ENCODE measurements at places on chromosomes 7 and 10.

- DNase-seq: no peak
Measured at GRCh38 chr10:22478555-22479334, 133.4 kb downstream of the SPAG6 start.

DNA sequence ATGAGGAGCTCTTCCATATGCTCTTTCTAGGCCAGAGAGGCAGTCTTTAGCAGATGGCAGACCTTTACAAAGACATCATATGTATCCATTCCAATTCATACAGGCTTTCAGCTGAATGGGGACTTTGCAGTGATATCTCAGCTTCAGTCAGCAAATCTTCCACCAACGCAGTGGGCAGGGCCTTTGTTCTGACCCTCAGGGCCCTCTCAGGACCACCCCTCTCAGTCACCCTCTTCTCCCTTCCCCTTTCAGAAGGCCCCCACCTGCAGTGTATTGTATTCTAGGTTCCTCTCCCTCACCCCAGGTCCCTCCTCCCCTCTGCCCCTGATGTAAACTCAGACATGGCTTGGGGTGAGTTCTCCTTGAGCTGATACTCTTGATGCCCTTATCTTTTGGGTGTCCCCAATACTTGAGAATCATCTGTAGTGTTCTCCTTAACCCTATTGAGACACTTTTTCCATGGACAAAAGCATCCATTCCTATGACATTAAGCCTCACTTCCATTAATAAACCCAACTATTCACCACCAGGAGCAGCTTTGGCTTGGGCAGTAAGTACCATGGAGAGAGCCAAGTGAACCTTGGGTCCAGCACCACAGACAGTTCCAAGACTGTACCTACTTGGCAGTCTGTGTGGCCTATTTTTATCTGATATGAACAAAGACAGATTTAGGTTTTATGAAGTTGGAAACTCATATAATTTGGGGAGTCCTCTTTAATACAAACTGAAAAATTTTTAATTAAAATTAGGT lies 62.7 kb downstream of the ADCYAP1R1 start:
- DNase-seq: peak; percentile 68

DNA sequence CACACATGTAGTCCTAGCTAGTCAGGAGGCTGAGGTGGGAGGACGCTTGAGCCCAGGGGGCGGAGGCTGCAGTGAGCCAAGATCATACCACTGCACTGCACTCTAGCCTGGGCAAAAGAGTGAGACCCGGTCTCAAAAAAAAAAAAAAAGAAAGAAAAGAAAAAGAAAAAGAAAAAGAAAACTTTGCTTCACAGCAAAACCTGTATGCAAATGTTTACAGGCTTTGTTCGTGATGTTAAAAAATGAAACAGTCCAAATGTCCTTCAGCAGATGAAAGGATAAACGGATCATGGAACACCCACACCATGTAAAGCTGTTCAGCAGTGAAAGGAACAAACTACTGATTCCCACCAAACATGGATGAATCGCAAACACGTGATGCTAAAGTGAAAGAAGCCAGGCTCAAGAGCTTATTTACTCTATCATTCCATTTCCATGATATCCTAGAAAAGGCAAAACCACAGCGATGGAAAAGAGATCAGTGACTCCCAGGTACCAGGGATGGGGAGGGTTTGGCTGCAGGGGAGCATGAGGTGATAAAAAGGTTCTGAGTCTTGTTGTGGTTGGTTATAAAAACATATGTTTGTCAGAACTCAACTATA lies 15.1 kb downstream of the LRRC20 start:
- no peak for DNase-seq

GRCh38 chr7:37942934-37943610 lies 22.6 kb downstream of the EPDR1 start:
- DNase-seq: no peak

- no peak for DNase-seq
Measured at GRCh38 chr10:15158972-15159371, 9.5 kb downstream of the NMT2 start.

GRCh38 chr7:78080811-78081210 lies 282.2 kb downstream of the PHTF2 start:
- DNase-seq: no peak

DNA sequence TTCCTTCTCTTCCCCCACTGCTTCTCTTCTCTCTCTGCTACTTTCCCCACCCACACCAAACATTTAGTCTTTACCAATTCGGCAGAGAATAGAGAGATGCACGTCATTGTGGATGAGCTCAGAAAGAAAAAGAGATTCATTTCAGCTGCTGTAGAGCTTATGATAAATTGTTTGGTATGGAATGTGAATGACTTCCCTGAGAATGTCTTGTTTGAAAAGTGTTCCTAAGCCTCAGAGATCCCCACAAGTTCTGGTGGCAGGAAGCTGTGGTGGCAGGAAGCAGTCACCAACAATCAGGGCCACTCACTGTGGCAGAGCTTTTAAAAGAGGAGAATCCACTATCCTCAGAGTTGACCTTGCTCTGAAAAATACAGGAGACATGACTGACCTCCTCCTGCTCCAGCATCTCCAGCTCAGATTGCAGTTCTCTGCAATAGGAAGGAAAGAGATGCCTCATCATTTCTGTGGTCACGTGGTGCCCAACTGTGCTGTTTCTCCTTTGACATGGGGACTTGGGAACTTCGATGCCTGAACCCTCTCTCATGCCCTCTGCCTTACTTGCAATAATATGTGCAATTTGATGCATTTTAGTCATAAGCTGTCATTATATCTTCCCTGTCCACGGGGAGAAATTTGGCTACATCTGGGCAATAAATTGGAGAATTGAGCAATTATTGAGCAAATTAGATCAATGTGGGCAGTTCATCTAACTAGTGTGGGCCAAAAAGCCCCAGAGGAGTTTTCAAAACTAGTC lies 76.5 kb downstream of the BMPER start:
- no peak for DNase-seq

GRCh38 chr10:11874568-11875493 lies 51.7 kb downstream of the PROSER2 start:
- peak; percentile 97 for DNase-seq

GRCh38 chr7:135076882-135077281 lies 71.0 kb upstream of the TMEM140 start:
- DNase-seq: no peak

DNA sequence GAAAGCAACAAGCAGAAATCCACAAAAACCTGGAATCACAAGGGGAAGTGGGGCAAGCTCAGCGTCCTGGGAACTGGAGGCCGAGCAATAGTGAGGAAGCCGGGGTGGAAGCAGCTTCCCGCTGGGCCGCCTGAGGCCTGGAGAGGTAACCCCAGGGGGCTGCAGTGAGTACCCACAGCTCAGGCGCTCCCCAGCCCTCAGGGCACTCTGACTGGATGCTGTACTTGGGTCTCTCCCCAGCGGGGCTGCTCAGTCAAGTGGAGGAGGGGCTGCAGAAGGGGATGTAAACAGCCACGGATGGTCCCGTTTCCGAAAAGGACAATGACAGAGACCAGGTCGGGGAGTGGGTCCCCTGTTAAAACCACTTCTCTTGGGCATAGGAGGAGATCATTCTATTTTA lies 50.3 kb downstream of the SLIT1 start:
- DNase-seq: no peak

GRCh38 chr7:103059471-103059870 lies 15.1 kb downstream of the FBXL13 start:
- DNase-seq: no peak

DNA sequence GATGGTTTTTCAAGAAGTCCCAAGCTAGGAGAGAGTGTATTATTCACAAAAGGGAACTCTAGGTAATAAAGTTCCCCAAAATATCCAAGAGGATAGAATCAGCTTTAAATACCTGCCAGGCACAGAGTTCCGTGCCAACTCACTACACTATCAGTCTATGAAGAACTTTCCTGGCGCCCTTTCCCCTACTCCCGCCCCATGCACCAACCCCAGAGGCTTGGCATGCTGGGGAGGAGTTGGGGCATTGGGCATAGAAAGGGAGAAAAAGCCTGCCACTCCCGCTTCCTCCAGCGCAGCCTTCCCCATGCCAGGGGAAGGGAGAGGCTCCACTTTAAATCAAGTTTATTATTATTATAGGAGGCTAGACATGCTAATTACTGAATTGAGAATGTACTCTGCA lies 54.9 kb downstream of the ZNF800 start:
- DNase-seq: no peak

GRCh38 chr10:114767101-114767985 lies 54.2 kb upstream of the FHIP2A start:
- no peak for DNase-seq

DNA sequence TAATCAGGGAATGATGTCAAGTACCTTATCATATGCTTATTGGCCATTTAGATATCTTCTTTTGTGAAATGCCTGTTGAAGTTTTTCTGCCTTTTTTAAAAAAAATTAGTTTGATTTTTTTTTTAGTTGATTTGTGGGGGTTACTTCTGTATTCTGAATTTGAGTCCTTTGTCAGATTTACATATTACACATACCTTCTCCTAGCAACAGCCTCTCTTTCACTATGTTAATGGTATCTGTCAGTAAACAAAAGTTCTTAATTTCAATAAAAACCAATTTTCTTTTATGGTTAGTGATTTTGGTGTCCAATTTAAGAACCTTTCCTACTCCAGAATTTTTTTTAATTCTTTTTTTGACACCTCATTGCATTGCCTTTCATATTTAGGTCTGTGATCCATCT lies 52.0 kb downstream of the CSGALNACT2 start:
- no peak for DNase-seq

- DNase-seq: peak; percentile 72
Measured at GRCh38 chr7:35691827-35692307, 3.1 kb downstream of the HERPUD2 start.

DNA sequence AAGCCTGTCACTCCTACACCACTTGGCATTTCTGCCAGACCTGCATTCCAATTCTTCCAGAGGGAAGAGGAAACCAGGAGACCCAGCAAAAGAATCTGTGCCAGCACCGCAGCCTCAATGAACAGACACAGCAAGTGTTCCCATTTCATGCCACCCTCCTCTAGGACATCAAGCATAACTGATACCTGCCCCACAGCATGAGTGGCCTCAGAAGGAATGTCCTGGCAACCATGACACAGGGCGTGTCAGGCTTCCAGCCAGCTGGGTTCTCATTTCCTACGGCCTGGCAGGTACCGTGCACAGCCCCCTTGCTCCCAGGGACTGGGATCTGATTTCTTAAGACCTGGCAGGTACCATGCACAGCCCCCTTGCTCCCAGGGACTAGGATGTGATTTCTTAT lies 7.8 kb downstream of the MAD1L1 start:
- no peak for DNase-seq

- DNase-seq: no peak
Measured at GRCh38 chr7:156021471-156021870, 209.2 kb upstream of the SHH start.

GRCh38 chr7:129388333-129389098 lies 45.7 kb upstream of the STRIP2 start:
- no peak for DNase-seq

- DNase-seq: no peak
Measured at GRCh38 chr7:55594870-55595269, 22.6 kb upstream of the VOPP1 start.

GRCh38 chr10:117656385-117657367 lies 114.1 kb downstream of the EMX2 start:
- no peak for DNase-seq

- DNase-seq: no peak
Measured at GRCh38 chr7:69817121-69817520, 218.8 kb downstream of the AUTS2 start.

GRCh38 chr7:35519971-35520809 lies 174.7 kb downstream of the HERPUD2 start:
- DNase-seq: peak; percentile 86

GRCh38 chr10:116274064-116274904 lies 1.3 kb upstream of the GFRA1 start:
- DNase-seq: peak; percentile 3

GRCh38 chr7:128155100-128155740 lies 85.9 kb upstream of the LEP start:
- peak; percentile 55 for DNase-seq
